ENCODE measurements at places on chromosomes 4 and X.
A peak's percentile ranks its signal among the peaks of the same experiment; 100 is the strongest.

DNA sequence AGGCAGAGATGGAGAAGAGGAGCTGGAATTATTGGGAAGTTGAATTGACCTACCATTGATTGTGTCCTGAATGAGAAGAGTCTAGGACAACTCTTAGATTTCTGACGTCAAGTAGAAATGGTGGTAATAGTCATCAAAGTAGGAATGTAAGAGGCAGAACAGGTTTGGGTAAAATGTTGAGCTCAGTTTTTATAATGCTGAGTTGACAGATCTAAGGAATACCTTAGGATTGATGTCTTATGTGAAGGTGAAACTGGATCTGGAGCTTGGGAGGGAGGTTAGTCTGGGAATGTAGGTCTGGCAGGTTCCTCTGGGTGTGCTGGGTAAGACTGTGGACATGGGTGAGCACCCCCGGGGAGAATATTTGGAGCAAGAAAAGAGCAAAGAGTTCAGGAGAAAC is 31.9 kb downstream of the JADE1 start:
- DNase-seq = no peak

GRCh38 chrX:74465424-74465823 is 44.1 kb downstream of the SLC16A2 start:
- DNase-seq = no peak

GRCh38 chrX:142251680-142252079 is 46.6 kb upstream of the MAGEC2 start:
- no peak for DNase-seq

DNA sequence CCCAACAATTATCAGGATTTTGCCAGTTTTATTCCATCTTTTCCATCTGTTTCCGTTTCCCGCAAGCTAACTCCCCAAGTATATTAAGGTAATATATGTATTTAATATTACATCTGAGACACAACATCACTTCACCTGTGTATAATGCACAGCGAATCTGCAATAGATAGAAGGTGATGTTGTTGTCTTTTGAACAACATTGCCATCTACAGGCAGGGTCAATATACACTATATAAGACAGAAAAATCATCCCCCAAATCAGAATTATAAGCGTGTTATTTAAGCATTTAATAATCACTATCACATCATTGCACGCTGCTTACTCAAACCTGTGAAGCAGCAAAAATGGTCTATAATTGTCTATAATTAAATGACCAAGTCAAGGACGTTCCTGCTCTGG is 1115.5 kb downstream of the NLGN4X start:
- DNase-seq = peak; percentile 51

GRCh38 chr4:107825072-107825824 is 516 bp downstream of the SGMS2 start:
- DNase-seq = peak; percentile 12

- no peak for DNase-seq
These were observed 205.2 kb upstream of the CASK start for GRCh38 chrX:42128587-42128986.

DNA sequence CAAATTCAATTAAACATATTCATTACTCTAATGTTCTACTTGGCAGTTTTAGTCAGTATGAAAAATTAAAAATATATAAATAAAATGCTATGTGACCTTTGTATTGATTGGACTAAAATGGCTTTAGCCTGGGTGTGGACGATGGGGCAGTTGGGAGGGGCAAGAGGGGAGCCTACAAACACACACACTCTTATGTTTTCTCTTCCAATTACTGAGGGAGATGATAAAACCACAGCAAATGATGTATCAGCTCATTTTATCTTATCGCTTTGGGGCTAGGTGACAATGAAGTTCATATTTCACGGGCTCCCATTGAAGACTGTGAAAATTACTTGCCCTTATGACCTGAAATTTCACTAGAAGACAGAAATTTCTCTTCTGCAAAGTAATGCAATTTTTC is 84.3 kb upstream of the MAB21L2 start:
- no peak for DNase-seq
